Hindlimb muscle (tissue), 1 donor: ENCODE measurements at places on chromosomes 6 and 20.

GRCh38 chr20:39674842-39675241, 712.7 kb downstream of the DHX35 start:
- no peak for DNase-seq

DNA sequence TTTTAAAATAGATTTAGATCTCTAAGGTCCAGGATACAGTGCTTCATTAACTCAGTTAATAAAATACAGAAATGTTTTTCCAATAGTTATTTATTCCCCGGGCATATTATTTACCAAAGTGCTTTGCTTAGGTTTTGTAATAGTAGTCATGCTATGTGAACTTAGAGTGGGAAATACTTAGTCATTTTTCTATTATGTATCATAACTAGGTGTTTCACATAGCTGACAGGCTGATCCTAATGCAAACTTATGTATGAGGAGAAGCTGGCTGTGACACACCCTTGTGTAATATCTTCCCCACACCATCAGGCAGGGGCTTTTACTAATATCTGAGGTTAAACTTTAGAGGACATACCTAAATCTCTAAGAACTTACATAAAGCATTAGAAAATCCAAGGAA, 277.7 kb upstream of the RIMS1 start:
- DNase-seq: no peak

DNA sequence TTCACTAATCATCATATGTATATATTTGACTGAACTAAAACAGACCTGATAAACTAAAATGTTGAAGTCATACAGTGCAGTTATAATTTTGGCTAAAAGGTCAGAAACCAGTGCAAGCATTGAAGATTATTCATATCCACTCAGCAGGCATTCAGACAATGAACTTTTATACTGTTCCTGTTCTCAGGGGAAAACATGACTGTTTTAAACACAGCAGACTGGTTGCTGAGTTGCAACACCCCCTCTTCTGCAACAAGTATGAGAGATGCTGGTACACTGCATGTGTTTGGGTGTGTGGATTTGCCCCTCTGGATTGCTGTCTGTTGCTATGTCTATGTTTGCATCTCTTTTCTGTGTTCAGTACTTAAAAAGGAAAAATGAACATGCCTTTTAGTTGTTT, 206.8 kb downstream of the EYA4 start:
- no peak for DNase-seq

DNA sequence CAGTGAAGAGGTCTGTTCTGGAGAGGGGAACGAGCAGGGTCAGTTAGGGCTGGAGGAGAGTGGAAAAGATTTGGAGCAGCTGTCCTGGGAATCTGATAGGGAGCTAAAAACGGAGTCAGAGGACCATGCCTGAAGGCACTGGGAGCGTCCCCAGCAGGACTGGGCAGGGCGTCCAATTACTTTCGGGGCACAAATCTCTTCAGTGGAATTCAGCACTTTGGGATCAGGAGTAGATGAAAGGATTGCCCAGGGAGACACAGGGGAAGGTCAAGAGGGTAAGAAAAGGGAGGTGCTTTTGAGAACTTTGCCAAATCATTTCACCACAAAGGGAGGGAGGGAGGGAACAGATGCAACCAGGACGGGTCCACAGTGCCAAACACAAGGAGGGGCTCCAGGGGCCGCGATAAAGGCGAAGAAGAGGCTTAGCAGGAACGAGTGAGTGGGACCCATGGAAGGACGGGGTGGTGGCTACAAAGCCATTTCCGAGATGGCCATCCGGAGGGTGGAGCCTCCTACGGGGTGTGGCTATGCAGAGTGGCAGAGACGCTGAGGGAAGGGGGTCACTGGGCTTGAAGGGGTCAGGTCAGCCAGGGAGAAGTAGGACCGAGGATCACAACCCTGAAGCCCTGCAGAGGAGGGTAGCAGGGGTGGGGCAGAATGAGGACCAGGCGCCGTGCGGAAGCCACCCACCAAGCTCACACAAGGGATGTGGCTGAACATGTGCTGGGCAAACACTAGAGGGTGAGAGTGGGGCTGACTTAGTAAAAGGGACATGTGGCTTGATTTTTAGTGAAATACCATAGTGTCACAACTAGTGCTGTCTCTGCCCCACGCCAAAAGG, 180.0 kb upstream of the RREB1 start:
- peak; percentile 31 for DNase-seq

GRCh38 chr6:129680633-129681032, 29.3 kb downstream of the ARHGAP18 start:
- DNase-seq: no peak

- DNase-seq: peak; percentile 13
Measured at GRCh38 chr6:126388104-126388598, 48.2 kb downstream of the CENPW start.

- no peak for DNase-seq
Measured at GRCh38 chr6:110595112-110595511, 118.7 kb upstream of the SLC22A16 start.

GRCh38 chr20:4511776-4512175, 209.9 kb upstream of the PRND start:
- DNase-seq: no peak

GRCh38 chr20:5000263-5001173, 792 bp downstream of the SLC23A2 start:
- no peak for DNase-seq

DNA sequence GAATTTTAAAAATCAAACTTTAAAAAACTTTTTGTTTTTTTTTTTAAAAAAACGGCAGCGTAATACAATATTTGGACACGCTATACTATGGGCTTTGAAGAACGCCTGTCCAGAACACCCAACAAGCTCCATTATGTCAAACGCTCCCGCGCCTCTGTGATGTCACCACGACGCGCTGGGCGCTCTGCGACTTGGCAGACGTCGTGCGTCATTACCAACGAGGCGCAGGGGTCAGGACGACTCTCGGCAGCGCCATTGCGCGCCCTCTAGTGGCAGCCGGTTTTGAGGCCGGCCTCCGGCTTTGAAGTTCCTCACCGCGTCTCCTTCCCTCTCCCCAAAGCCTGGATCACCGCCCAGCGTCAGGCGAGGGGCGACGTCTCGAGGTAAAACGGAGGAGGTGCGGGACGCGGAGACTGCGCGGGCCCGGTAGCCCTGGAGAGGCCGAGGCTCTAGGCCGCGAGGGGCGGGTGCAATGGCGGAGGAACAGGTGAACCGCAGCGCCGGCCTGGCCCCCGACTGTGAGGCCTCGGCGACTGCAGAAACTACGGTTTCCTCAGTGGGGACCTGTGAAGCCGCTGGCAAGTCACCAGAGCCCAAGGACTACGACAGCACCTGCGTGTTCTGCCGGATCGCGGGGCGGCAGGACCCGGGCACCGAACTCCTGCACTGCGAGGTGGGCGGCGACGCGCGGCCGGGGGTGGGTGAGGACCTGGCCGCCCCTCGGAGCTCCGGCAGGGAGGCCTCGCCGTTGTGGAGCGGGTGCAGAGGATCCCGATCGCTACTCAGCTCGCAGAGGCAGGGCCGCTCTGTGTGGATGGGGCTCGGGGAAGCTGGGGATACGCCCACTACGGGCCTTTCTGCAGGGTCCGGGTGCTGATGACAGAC, at the start of gene HINT3:
Gene HINT3 (plus strand): TSS at position 265 of the 885 bp plus-strand sequence. CDS start 208 bp downstream, at position 473.
- DNase-seq: peak; percentile 99

- DNase-seq: no peak
Measured at GRCh38 chr6:99836471-99836870, 157.6 kb downstream of the MCHR2 start.

GRCh38 chr20:57685146-57685758, 24.6 kb downstream of the PMEPA1 start:
- DNase-seq: no peak

DNA sequence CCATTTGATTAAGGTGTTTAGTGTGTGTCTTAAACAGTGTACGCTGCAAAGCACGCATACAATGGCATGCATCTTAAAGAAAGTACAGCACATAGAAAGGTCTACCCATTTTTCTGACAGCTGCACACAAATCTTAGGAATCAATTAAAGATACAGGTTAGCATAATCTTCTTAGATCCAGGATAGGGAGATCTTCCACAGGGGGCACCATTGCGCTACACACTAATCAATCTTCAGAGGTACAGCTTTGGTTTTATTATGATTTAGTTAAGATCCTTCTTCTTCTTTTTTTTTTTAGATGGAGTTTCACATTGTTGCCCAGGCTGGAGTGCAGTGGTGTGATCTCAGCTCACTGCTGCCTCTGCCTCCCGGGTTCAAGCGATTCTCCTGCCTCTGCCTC, 63.7 kb upstream of the BEND3 start:
- DNase-seq: no peak

- no peak for DNase-seq
Measured at GRCh38 chr20:35283441-35284266, 918 bp downstream of the EIF6 start.

GRCh38 chr6:39426073-39426456, 103.6 kb upstream of the KCNK16 start:
- no peak for DNase-seq

DNA sequence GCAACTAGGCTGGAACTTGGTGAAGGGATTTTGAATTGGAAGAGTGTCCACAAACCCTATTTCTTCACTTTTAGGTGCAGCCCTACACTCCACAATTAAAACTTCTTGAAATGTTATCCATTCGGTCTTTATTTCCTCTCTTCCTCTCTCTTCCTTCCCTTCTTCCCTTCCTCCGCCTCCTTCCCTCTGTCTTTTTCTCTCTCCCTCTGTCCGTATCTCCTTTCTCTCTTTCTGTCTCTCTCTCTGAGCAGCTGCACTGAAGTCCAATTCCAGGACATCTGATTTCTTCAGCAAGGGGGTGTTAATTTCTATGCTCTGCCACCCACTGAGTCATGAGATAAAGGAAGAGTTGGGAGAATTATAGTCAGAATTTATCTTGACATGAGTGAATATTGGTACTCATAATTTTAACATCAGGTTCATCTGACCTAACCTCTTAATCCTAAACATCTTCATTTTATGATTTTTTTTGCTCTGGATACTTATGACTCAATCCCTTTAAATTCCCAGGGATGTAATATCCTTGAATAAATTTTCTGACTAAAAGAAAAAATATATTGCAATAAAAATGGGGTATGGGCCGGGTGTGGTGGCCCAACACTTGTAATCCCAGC, 84.2 kb downstream of the BCAS1 start:
- DNase-seq: no peak

DNA sequence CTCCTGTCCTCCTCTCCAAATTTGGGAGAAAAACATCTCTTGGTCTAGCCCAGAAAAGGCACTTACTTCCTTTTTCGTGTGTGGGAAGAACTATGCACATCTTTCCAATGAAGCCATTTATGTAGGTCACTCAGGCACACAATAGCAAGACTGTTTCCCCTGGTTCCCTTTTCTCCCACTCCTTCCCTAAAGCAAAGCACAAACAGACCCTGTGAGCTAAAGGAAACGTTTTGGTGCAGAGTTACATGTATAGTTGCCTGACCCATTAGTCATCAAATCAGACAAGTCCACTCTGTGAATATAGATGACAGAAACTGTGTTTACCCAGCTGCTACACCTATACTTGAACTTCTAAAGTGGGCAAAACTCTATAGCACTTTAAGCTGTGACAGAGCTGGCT, 474.6 kb downstream of the COL12A1 start:
- DNase-seq: no peak

GRCh38 chr6:13762611-13763441, 51.2 kb upstream of the RANBP9 start:
- DNase-seq: no peak

DNA sequence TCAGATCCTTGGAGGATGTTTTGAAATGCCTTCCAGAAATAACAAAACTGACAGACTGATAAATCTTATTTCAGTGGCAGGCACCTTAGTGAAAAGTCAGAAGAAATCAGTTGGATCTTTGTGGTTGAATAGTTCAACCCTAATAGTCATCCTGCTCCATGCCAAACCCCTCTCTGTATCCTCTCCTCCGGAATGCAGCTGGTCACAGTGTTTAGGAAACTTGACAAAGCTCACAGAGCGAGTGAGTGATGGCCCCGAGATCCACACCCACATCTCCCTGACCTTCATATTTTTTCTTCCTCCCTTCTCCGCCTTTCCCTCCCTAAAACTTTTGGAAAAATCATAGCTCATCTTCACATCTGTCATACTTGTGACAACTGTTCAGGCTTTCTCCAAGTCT, 464.8 kb upstream of the CDH4 start:
- no peak for DNase-seq

GRCh38 chr20:35697696-35698297, 1.4 kb downstream of the NFS1 start:
- DNase-seq: no peak

DNA sequence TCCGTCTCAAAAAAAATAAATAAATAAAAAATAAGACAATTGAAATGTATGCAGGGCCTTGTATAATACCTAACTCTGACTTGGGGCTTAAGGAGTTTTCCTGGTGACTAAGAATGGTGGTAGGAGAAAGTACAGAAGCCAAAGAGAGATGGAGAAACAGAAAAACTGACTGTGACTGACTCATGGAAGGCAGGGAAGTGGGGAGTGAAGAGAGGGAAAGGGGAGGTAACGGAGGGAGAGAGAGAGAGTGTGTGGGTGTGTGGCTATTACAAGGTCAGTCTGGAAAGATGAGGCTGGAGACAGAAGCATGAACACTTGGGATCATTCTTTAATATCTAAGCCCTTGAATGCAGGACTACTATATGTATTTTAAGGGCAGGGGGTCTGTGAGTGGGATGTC, 38.5 kb downstream of the SNRNP48 start:
- DNase-seq: peak; percentile 12

DNA sequence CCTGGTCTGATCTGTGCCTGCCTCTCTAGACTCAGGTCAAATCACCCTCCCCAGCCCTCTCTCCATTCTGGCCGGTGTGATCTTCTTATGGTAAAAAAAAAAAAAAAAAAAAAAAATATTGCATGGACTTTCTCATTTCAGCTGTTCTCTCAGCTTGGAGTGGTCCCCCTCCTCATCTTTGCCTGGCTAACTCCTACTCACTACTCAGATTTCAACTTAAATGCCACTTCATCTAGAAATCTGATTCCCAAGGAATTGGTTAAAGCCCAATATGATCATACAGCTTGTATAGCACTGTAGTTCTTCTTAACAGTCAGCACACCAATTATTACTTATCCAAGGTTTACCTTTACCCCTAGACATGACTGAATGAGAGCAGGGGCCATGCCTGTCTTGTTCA, 105.9 kb upstream of the CARMIL1 start:
- DNase-seq: no peak

DNA sequence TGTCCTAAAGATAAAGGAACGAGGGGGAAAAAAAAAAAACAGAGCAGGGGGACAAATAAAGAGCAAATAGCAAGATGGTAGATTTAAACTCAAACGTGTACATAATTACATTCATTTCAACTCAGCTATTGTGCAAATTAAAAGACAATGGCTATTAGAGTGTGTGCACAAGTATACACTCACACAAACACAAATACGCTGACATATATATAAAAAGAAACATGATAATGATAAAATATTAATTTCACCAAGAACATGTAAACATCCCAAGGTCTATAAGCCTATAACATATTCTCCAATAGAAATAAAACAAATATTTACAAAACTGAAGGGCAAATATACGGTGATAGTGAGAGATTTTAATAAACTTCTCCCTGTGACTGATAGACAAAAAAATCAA, 1354.9 kb upstream of the GJE1 start:
- DNase-seq: no peak

- no peak for DNase-seq
Measured at GRCh38 chr6:126657561-126658175, 317.8 kb downstream of the CENPW start.
